B cell (primary cell): ENCODE measurements at places on chromosomes 7 and 10. TPM values are rescaled to one million over a fixed set of nuclear protein-coding genes. Genes with fewer than 3 reads are reported as not detected.

DNA sequence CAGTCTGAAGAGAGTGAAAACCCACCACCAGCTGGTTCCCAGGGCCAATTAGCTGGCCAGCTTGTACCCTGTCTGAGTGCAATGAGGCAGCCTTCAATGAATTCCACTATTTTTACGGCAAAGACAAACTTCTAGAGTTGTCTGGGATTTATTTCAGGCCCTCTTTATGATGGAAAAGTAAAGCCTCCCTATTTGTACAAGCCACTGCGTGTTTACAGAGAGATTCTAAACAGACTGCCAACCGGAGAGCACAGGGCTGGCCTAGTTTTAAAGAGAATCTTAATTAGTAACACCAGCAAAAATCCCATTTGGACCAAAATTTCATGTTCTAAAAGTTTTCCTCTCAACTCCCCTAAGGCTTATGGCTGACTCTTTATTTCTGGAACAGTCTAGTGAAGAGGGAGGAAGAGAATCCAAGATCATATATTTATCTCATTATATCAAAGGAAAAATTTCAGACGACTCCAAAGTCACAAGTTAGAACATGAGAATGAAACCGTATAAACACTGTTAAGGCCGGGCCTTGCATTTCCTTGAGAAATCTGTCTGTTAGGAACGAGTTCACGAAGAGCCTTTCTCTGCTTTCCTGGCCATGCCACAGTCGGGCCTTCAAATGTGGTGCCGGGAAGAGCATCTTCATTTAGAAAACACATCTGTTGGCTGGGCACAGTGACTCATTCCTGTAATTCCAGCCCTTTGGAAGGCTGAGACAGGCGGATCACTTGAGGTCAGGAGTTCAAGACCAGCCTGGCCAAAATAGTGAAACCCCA, 724.6 kb upstream of the NRP1 start:
- no peak for DNase-seq

DNA sequence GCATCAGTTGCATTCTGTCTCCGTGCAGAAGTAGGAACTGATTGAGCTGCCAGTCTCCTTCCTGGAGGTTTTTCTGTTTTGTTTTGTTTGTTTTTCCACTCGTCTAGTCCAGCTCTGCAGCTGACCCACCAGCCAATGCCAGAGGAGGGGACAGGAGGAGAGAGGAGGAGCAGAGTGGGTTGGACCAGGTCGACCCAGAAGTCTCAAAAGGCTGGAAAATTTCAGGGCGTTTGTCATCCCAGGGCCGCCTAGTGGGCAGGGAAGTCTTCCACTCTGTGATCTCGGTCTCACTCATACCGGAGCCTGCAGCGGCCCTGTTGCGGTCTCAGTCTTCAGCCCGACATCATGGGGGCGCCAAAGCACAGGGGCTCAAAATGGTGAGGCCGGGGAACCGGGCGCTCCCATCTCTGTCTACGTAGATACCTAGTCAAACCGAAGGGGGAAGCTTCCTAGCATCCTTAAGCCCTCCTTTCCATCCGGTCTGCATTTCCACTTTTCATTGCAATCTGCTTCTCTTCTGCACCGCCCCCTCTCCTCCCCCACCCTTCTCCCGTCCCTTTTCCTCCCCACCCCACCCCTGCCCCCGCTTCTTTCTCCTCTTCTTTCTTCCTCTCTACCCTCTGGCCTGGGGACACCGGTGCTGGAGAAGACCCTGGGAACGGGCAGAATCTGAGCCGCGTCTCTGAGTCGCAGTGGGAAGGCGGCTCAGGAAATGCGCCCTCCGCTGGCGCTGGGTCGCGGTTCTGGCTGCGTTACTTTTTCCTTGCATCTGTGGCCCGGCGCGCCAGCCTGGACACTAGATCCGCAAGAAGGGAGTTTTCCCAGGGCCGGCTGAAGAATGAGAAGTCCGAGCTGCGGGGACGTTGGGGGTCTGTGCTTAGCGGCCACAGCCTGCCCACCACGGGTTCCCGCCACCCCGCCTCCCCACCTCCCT, 16.2 kb upstream of the PAX2 start:
- peak; percentile 52 for DNase-seq

DNA sequence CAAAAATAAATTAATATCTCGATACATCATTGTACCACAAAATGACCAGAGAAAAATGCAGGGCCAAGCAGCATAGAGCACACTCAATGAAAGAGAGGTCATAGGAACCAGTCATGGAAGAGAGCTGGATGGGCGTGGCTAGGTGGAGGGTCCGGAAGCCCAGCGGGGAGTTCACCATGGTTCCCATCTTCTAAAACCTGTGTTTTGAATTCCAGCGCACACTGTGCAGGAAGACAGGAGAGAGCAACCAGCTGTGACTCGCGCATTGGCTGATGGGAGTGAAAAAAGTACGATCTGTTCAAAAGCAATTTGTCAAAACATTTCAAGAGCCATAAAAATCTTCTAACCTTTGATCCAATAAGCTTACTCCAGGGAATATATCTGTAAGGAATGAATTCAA, 125.2 kb upstream of the NANOS1 start:
- no peak for DNase-seq

GRCh38 chr10:67612176-67612575, 83.8 kb downstream of the CTNNA3 start:
- no peak for DNase-seq

GRCh38 chr10:62115321-62115720, 153.3 kb downstream of the RTKN2 start:
- no peak for DNase-seq

GRCh38 chr7:35553519-35553918, 141.4 kb downstream of the HERPUD2 start:
- no peak for DNase-seq

DNA sequence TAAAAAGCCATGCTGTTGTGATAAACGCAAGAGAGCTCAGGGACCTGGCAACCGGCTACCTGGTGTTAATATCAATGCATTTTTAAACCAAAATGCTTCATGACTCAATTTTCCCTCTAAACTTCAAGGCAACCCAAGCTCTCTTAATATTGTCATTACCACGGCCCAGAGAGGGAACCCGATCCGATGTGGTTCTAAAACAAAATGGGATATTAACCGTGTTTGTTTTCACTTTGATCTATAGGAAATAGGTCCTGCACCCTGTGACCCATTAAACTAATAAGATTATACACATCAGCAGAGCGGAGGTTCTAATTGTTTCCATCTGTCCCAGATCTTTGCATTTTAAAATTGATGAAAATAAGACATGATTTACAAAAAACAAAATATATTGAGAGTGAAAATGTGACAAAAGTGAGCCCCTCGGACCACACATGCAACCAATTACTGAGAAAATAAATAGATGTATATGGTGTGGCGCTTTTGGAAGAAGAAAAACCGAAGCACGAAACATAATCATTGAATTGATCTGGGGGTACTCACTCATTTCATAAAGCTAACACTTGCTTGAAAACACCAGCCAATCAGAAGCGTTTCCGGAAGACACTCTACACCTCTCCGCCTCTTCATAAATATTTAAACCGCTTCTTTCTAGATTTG, 290.3 kb upstream of the NFE2L3 start:
- peak; percentile 52 for DNase-seq

DNA sequence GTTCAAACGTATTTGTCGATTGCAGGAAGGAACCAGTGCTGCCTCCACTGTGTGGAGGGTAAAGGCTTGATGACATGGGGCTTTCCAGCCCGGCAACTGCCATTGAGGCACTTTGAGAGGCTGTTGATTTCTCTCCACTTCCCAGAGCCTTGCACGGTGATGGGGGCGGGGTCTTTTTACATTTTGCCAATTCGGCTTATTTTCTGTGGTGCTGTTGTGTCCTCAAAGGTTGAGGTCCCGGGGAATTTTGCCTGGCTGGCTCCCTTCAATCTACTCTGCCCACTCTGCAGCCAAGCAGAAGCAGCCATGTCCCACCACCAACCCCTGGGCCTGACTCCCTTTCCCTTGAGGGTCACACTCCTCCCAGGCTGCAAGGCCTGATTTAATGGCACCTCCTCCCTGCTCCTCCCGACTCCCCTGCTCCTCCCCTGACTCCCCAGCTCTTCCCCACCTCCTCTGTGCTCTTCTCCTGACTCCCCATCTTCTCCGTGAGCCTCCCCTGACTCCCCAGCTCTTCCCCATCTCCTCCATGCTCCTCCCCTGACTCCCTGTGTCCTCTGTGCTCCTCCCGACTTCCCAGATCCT, 39.0 kb downstream of the OAT start:
- no peak for DNase-seq

DNA sequence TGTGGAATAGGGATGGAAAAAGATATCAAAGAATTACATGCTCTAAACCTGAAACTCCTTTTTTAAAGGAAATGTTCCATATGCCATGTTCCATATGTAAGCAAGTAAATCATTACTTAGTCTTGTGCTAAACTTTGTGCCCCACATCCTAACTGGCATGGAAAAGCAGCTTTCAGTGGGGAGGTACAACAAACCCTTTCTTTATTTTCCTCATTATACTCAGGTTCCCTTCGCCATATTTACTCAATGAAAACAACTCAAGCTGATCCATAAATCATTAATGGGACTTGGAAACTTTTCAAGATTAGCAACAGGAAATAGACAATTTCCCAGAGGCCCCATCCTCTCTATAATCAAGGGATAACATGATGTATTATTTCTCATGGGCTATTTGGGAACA, 56.0 kb downstream of the GSAP start:
- no peak for DNase-seq

DNA sequence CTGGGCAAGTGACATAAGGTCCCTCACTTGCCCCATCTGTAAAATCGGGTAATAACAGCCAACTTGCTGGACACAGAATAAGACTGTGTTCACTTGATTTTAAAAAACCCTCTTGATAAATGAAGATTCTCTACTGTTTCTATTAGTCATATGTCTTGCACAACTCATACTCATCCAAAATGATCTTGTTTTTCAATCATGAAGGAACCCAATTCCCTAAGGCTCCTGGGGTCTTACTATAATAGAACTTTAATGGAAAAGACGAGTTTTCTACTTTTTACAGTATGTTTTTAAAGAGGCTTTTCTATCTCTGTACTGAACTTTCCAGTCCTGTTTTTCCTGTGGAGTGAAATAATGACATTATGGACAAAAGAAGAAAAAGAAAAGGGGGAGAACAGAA, 103.8 kb downstream of the ARID5B start:
- no peak for DNase-seq

DNA sequence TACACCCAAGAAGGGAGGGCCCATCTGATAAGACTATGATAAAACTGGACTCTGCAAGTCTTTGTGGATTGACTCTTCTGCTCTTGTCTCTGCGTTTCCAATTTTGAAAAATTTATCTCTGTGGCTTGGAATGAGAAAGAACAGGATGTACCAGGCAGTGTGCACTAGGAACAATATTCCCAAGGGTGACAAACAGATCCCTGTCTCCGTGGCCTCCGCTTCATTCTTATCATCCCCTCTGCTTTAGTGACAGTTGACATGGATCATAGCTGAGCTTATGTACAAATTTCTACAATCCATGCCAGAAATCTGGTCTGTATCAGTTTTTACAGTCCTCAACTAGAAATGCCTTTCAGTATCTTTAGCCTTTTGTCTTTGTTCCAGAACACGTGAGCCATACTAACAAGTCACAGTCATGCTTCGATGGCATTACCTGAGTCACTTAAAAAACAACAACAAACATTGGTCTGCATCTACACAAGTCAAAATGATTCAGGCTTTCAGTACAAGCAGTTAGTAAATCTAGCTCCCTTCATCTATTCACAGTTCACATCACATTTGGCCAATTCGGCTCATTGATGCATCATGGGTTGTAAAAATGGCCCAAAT, 393.6 kb upstream of the CELF2 start:
- no peak for DNase-seq

GRCh38 chr7:800692-801091, 31.6 kb upstream of the SUN1 start:
- no peak for DNase-seq

CLCN1 gene
- not detected in 2 replicates for total RNA-seq

GFRA1 gene
- not detected in 2 replicates for total RNA-seq

WASHC2A gene
- 66.5 and 68.8 TPM in 2 replicates for total RNA-seq

RNF32 gene
- total RNA-seq: 2.3 and 3.4 TPM in 2 replicates
